T1000 (cell line): ENCODE measurements at places on chromosomes 12 and 14.
A peak's percentile ranks its signal among the peaks of the same experiment; 100 is the strongest.

DNA sequence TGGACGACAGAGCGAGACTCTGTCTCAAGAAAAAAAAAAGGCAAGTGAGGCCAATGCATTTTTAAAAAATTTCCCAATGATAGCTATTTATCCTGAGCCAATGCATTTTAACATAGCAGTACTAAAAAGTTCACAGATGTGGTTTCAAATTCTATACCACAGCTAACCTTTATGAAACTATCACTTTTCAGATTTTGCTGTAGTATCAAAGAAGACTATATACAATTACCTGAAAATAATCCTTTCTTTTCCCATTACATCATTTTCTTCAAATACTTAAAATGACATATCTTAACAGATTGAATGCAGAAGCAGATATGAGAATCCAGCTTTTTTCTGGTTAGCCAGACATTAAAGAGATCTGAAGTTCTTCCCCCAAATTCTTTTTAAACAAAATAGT, 13.2 kb downstream of the ATF7 start:
- no peak for DNase-seq

GRCh38 chr12:12171991-12172511, 94.8 kb downstream of the LRP6 start:
- DNase-seq: no peak

GRCh38 chr14:97788364-97788763, 991.2 kb downstream of the VRK1 start:
- no peak for DNase-seq

- no peak for DNase-seq
These were observed 39.1 kb downstream of the SLC8A3 start for GRCh38 chr14:70149596-70150165.

- no peak for DNase-seq
These were observed 124.5 kb upstream of the ARHGAP5 start for GRCh38 chr14:31952573-31952972.

GRCh38 chr14:22168092-22168955, 420.7 kb downstream of the DAD1 start:
- DNase-seq: no peak

DNA sequence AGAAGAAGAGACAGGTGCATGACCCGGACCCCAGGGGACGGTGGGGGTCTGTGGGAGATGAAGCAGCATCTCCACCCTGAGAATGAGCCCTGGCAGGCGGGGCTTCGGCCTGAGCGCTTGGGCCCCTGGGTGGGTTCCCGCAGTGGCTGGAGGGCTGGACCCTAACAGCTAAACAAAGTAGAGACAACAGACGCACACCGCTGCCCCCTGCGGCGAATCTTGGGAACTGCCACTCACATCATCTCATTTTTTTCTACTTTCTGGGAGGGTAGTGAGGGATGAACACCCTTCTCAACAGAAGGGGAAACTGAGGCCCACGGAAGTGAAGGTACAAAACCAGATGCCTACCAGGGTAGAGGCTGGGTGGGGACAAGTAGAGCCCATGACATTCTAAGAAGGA, 104.7 kb downstream of the RFLNA start:
- DNase-seq: no peak

GRCh38 chr14:35689000-35689460, 120.1 kb downstream of the RALGAPA1 start:
- no peak for DNase-seq

GRCh38 chr12:113222730-113223531, 1.7 kb downstream of the TPCN1 start:
- no peak for DNase-seq

DNA sequence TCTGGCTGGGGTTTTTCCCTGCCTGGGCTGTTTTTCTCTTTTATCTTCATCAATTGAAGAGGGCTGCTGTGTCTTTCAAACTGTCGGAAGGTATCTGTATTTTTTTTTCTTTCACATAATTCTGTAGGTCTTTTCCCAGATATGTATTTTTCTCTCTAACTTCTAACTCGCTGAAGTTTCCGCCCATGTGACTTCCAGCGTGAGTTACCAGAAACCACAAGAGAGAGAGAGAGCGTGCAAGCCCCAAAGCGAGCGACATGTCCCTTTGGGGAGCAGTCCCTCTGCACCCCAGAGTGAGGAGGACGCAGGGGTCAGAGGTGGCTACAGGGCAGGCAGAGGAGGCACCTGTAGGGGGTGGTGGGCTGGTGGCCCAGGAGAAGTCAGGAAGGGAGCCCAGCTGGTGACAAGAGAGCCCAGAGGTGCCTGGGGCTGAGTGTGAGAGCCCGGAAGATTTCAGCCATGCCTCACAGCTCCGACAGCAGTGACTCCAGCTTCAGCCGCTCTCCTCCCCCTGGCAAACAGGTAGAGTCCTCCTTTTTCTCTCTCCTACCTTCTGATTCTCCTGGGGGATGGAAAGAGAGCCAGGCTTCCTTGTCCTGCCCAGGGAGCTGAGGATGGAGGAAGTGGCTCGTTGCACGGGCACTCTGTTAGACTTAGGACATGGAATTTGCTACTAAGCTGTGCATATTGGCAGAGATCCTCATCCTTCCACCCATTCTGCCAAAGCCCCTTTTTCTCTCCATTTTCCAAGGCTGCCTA, at the start of gene BATF:
TSS of gene BATF (plus strand) at position 246 of the 759 bp plus-strand sequence. CDS start at position 460, 214 bp downstream.
- no peak for DNase-seq

DNA sequence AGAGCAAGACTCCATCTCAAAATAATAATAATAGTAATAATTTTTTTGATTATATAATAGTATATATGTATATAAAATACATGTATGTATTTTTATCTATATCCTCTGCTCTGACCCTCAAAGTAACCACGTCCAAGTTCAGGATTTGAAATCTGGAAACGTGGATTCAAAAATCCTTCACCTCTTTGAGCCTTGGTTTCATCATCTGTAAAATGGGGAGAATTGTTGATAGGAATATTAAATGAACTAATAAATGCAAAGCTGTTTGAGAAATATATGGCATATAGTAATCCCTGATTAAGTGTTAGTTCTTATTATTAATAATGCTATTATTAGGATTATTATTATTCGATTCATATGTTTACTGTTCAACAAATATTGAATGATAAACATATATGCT, 2.6 kb downstream of the P2RX7 start:
- DNase-seq: no peak

GRCh38 chr12:112992541-112993398, 14.5 kb downstream of the OAS2 start:
- DNase-seq: no peak

- no peak for DNase-seq
These were observed 2.1 kb upstream of the PDZRN4 start for GRCh38 chr12:41186026-41186425.

DNA sequence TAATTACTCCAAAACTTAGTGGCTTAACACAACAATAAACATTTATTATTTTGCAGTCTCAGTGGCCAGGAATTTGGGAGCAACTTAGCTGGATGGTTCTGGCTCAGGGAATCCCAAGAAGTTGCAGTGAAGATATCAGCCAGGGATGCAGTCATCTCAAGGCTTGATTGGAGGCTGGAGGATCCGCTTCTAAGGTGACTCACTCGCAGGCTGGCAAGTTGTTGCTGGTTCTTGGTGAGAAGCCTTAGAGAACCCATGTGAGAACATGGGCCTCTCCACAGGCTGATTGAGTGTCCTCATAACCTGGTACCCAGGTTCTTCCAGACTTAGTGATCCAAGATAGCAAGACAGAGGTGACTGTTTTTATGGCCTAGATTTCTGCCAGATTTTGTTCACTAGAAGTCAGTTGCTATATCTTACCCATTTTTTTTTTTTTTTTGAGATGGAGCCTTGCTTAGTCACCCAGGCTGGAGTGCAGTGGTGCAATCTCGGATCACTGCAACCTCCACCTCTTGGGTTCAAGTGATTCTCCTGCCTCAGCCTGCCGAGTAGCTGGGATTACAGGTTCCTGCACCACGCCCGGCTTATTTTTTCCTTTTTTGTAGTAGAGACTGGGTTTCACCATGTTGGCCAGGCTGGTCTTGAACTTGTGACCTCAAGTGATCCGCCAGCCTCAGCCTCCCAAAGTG, 32.5 kb downstream of the BRMS1L start:
- DNase-seq: no peak

DNA sequence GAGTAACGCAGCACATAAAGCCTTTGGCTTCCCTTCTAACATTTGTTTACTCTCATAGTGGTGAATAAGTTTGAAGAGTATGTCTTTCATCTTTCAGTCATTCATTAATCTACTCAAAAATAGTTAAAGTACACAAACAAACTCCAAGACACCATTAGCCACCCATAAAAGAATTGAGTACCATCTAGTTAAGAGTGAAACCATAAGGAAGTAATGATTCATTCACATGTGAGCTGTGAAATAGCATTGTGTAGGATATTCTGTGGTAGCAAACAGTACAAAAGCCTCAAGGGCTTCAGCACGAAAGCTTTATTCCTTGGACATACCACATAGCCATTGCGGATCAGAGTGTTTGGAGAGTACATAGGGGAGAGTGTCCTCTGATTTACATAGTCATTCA, 13.9 kb downstream of the SYT1 start:
- DNase-seq: no peak

DNA sequence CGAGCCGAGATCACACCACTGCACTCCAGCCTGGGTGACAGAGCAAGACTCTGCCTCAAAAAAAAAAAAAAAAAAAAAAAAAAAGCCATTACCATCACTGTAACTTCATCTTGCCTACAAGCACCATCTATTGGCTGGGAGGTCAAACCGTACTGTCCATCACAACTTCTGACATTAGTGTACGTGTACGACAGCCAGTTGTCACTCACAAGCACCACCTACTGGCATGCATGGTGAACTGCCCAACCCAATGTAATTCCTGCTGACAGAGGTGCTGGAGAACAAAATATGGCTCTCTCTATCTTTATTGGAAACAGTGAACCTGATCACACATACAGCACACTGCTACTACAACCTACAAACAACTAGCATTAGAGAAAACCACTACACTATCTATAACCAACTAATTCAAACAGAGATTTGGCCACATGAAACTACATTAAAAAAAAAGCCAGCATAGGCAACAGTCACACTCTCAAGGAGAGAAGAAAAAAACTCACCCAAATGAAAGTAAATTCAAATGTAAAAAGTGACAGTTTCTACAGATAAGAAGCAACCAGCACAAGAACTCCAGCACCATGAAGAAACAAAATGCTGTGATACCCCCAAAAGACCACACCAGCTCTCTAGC, 82.3 kb downstream of the PUS7L start:
- no peak for DNase-seq

DNA sequence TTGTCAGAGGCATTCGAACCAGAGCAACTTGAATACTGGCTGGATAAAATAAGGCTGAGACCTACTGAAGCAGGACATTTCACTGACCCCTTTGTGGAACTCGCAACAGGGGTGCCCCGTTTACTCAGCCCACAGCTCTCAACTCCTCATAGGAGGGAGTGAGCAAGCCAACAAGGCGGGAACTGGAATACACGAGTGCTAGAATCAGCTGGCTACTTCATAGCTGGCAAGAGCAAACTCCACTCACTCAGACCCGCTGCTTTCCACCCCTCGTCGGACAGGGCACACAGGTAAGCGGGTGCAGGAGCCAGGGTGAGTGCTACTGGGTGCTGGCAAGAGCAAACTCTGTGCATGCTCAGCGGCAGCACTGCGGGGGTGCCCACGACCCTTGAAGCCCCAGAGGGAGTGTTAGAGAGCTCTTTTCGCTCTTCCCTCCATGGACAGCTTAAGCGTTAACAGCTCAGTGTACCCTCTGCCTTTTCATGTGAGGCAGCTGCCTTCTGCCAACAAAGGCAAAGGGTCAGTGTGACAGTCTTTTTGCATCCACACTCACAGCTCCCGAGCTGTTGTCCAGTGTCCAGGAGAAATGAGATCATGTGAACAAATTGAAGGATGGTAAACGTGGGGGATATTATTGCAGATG, 15.7 kb downstream of the CAPZA3 start:
- DNase-seq: no peak

DNA sequence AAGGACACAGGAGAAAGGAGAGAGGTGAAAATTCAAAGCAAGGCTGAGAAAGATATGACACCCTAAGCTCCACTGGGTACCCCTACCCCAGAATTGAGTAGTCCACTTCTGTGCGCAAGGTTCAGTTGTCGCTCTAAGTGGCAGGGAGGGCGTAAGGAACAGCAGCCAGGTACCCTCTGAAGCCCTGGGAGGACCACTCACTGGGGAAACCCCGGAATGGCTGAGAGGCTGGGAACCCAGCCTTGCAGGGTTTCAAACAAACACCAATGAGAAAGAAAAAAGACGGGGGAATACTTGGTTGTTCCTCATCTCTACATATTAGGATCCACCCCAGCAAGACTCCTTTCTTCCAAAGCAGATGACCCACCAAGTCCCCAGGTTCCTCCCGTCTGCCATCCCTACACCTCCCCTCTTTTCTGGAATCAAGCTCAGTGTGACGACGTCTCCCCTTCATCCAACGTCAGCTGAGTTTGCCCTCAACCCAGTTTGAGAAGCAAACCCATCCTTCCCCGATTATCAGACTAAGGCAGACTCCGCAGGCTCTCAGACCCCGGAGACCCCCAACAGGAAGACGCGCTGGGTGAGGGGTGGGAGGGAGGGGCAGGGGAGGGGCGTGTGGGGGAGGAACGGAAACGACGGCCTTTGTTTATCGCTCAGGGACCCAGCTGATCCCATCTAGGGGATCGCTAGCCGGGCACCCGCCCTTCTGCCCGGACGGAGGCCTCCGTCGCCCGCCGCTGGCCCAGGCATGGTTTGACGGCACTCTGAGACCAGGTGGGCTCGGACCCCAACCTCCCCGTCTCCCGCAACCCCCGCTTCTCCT, 795 bp downstream of the LMBR1L start:
- DNase-seq: no peak

DNA sequence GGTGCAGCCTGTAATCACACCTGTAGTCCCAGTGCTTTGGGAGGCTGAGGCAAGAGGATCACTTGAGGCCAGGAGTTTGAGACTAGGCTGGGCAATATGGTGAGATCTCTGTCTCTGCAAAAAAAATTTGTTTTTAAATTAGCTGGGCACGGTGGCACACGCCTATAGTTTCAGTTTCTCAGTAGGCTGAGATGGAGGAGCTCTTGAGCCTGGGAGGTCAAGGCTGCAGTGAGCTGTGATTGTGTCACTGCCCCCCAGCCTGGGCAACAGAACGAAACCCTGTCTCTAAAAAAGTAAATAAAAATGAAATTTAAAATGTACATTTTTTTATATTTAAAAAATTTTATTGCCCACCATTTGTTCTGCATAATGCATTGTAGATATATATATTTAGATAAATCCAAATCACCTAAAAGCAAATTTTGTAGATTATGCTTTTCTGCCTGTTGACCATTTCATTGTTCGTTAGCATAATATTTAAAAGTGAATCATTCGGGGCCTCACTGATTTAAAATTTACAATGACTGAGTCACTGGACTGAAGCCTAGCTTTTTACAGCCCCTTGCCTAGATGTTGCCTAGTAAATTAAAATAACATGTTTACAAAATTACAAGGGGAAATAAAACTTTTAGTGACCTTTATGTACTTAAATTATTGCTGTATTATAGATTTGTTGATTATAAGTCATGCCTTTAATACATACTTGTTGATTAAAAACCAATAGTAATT, 87.9 kb downstream of the USP15 start:
- peak; percentile 12 for DNase-seq

DNA sequence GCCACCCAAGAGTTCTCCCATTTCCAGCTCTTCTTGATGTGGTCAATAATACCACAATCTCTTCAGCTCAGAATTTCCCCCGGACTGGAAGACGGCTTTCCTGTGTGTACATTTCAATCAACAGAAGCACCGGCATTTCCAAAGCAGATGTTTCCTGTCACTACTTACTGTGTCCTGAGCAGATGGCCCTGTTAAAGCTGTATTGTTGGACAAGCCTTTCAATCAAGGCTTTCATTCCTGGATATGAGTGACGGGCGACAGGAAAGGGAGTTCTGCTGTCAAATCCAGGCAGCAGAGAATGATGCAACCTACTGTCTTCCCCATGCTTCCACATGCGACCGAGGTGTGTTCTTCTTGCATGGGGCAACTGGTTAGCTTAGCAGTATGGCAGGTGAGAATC, 76.4 kb upstream of the CCDC60 start:
- DNase-seq: no peak

GRCh38 chr14:36056845-36057244, 119.7 kb downstream of the PTCSC3 start:
- DNase-seq: no peak
